ENCODE measurements at places on chromosomes 11 and 22. TPM values are rescaled to one million over a fixed set of nuclear protein-coding genes. Genes with fewer than 3 reads are reported as not detected.

GRCh38 chr11:21865541-21865940 is 327.3 kb upstream of the ANO5 start:
- no peaks in the 10 kb centered on the region for H3K36me3 ChIP-seq
- no peaks in the 10 kb centered on the region for H3K27me3 ChIP-seq
- no peak overlapping the region for H3K4me3 ChIP-seq
- no peaks in the 10 kb centered on the region for H3K4me1 ChIP-seq

- H3K27ac ChIP-seq, result no peak overlapping the region
- H3K4me1 ChIP-seq, result no peaks in the 10 kb centered on the region
- H3K4me3 ChIP-seq, result no peak overlapping the region
- no peaks in the 10 kb centered on the region for H3K27me3 ChIP-seq
Observed at GRCh38 chr22:28103596-28103995, 184.5 kb upstream of the PITPNB start.

DNA sequence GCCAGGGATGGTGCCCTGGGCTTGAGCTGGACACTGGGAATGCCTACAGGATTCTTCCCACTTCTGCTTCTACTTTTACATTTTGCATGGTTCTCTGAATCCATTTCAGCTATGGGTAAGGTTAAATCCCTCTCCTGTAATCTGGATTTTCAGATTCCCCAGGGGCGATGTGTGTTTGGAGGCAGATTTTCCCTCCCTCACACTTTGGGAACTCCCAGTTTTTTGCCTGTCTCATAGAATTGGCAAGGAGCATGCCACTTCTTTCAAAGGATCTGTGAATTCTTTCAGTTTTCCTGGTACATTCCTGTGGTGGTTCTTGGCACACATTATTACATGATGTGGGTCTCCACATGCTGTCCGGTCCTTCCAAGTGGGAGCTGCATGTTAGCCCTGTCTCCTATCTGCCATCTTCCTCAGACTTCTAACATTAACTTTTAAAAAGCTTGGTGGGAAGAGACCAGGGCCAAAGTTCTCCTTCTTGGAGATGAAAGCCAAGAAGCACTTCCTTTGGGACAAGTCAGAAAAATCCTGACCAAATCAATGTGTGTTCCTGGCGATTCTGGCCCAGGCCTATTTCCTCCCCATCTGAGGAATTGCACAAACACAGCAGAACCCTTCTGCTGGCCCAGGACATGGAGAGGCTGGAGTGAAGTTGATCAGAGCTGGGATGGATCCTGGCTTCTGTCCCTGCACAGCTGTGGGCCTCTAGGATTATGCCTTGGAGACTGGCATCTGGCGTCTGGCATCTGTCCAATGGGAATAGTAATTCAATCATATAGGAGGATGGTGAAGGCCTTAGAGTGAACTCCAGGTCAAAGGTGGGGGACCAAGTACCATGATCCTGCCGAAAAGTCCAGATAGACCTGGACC is 5.4 kb upstream of the APOL2 start:
- H3K4me3 ChIP-seq, result no peak overlapping the region
- H3K36me3 ChIP-seq, result no peaks in the 10 kb centered on the region
- no peak overlapping the region for H3K27ac ChIP-seq
- no peaks in the 10 kb centered on the region for H3K27me3 ChIP-seq
- H3K4me1 ChIP-seq, result no peaks in the 10 kb centered on the region

- no peaks in the 10 kb centered on the region for H3K4me1 ChIP-seq
- H3K27me3 ChIP-seq, result no peaks in the 10 kb centered on the region
- H3K27ac ChIP-seq, result no peak overlapping the region
- no peaks in the 10 kb centered on the region for H3K36me3 ChIP-seq
- DNase-seq, result no peak
- H3K4me3 ChIP-seq, result no peak overlapping the region
Observed at GRCh38 chr11:83540728-83541127, 254.6 kb upstream of the CCDC90B start.

GRCh38 chr22:30121960-30122359 is 41.7 kb downstream of the HORMAD2 start:
- no peak for DNase-seq
- H3K27ac ChIP-seq, result no peak overlapping the region
- H3K4me3 ChIP-seq, result no peak overlapping the region

- H3K4me1 ChIP-seq, result peaks cover under 1% of the 10 kb centered on the region
- H3K4me3 ChIP-seq, result no peak overlapping the region
- no peaks in the 10 kb centered on the region for H3K36me3 ChIP-seq
- H3K27me3 ChIP-seq, result no peaks in the 10 kb centered on the region
- H3K27ac ChIP-seq, result no peak overlapping the region
Observed at GRCh38 chr11:78606667-78607066, 32.0 kb upstream of the NARS2 start.

DNA sequence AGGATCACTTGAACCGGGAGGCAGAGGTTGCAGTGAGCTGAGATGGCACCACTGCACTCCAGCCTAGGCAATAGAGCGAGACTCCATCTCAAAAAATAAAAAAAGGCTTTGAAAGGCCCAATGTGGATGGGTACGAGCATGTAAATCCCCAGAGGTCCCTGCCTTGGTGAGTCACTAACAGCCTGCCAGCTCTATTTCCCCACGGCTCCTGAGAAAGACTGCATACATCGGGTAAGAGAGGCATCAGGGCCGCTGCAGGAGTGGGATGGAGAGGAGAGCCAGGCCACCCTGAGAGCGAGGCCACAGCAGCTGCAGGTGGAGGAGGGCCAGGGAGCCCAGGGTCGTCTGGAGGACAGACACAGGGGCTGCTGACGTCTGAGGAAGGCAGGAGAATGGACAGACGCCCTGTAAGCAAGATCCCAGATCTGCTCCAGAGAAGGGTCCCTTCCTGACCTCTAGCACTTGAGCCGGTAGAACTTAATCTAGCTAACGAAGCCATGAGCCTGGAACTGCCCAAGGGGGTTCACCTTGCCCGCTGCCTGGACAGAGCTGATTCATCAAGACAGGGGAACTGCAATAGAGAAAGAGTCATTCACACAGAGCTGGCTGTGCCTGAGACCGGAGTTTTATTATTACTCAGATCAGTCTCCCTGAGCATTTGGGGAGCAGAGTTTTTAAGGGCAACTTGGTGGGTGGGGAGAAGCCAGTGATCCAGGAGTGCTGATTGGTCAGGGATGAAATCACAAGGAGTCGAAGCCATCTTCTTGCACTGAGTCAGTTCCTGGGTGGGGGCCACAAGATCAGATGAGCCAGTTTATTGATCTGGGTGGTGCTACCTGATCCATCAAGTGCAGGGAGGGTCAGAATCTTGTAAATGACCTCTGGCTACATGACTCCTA is 5.1 kb upstream of the KRTAP5-9 start:
- no peaks in the 10 kb centered on the region for H3K27me3 ChIP-seq
- DNase-seq, result no peak
- H3K4me3 ChIP-seq, result no peak overlapping the region

GRCh38 chr22:16847271-16847670 is 22.1 kb upstream of the XKR3 start:
- H3K4me1 ChIP-seq, result no peaks in the 10 kb centered on the region
- H3K27ac ChIP-seq, result no peak overlapping the region
- H3K27me3 ChIP-seq, result no peaks in the 10 kb centered on the region
- no peaks in the 10 kb centered on the region for H3K36me3 ChIP-seq
- DNase-seq, result no peak

Gene SLC17A6
- not detected for total RNA-seq

Measured in right lobe of liver (tissue), 6 donors.